ENCODE measurements at places on chromosomes 5 and 9. TPM values are rescaled to one million over a fixed set of nuclear protein-coding genes. Genes with fewer than 3 reads are reported as not detected.

OBP2B gene
- not detected for polyA plus RNA-seq

KIF4B gene
- polyA plus RNA-seq = not detected

TAF1L gene
- polyA plus RNA-seq = not detected

FAM151B gene
- 3.3 TPM for polyA plus RNA-seq

ACTBL2 gene
- 0.45 TPM for polyA plus RNA-seq

GABRA6 gene
- polyA plus RNA-seq = not detected

- DNase-seq = no peak
These were observed 238.2 kb downstream of the GLIS3 start for GRCh38 chr9:4061717-4062116.

DNA sequence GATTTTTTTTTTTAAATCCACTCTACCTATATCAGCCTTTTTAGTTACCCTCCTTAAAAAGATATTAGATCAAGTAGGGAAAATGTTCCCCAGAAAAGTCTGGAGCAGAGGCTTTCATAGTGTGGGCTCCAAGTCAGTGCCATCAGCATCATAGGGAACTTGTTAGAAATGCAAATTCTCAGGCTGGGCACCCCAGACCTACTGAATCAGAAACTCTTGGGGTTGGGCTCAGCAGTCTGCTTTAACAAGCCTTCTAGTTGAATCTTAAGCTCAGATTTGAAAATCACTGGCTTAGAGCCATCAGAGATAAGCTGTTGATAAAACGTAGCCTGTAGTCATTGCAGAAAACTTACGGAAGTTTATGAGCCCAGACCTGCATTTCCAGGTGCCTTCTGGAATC, 140.1 kb downstream of the TMEM38B start:
- DNase-seq = no peak

GRCh38 chr5:88787856-88788255, 95.1 kb downstream of the MEF2C start:
- DNase-seq = no peak

GRCh38 chr9:135228345-135228982, 141.0 kb downstream of the OLFM1 start:
- no peak for DNase-seq

- no peak for DNase-seq
These were observed 18.7 kb upstream of the PIK3R1 start for GRCh38 chr5:68196876-68197275.

DNA sequence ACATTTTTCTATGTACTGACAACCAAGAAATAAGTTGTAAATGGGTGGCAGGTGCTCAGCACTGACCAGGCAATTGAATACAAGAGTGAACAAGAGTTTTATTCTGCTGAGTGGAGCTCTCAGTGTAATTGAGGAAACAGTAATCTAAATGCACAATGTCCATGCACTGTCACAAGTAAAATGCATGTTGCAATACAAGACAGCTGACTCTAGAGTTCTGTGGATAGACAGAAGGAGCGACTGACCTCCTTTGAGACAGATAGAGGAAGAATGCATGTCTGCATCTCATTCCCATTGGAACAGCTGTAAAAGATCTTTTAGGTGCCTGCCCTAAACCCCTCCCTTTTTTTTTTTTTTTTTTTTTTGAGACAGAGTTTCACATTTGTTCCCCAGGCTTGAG, 299.0 kb downstream of the FBXL7 start:
- no peak for DNase-seq

GRCh38 chr9:32247168-32247567, 137.3 kb upstream of the ACO1 start:
- no peak for DNase-seq

All from AG04450 (cell line).